Neuronal stem cell (in vitro differentiated cells): ENCODE measurements at places on chromosomes 7 and 10.

- no peak for DNase-seq
These were observed 233.6 kb downstream of the ANK3 start for GRCh38 chr10:60155943-60156683.

- DNase-seq, result no peak
These were observed 67.8 kb downstream of the NAMPT start for GRCh38 chr7:106216923-106217542.

DNA sequence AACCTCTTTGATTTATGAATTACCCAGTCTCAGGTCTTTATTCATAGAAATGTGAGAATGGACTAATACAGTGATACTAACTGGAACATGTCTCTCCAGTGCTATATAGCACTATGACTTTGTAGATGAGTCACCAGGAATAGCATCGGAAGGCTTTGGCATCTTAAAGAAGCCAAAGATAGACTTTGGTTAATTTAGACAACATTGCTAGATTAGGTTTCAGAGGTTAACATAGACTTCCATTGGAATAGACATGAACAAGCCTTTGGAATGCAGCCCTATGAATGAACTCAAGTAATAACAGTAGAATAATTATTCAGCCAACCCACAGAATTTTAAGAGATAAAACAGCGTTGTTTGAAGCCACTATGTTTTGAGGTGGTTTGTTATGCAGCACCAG, 169.2 kb downstream of the HGF start:
- DNase-seq, result no peak

DNA sequence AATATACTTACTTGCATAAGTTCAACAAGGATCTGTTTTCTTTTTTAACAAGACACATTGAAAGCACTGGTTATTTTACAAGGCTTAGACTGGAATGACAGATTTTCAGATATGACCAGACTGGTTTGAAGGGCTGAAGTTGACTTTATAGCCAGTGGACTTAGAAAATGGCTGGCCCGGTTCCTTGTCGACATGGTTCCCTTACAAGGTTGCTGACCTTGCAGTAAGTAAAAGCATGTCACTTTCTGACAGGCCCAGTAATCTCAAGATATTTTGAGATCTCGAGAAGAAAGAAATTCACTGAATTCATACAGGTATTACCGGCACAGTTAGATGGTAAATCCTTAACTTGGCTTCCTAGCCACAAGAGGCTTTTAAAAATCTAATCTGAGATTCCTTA, 136.5 kb downstream of the COBL start:
- no peak for DNase-seq
